ENCODE measurements at places on chromosomes 6 and 20.

DNA sequence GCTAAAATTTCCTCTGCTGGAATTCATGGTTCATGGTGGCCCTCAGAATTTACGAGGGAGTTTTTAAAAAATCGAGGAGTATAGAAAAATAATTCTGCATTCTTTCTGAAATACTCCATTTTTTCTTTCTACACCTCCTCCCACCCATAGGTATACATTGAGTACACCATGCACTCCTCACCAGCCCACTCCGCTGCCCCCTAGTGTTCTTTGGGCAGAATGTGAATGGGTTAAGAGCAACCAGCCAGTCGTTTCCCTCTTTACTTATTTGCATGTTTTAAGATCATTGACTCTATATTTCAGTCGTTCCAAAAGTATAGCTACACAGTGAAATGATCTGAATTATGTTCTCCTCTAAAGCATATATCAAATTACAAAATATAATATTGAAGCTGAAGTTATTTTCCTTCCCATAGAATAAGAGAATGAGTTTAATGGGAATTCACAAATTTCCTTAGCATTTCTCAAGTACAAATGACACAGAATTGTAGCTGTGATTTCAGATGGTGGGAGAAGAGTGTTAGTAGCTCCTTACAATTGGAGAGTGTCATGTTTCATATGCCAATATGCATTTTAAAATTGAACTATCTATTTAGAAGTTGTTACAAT lies 977.7 kb upstream of the SLC35B3 start:
- peak; percentile 33 for DNase-seq

- no peak for DNase-seq
These were observed at the start of gene MOXD1 for GRCh38 chr6:132400883-132401617. MOXD1 (minus strand) TSS chr6:132401475; CDS start chr6:132401426, 49 bp downstream.

- DNase-seq, result no peak
These were observed 41.3 kb upstream of the PLAGL1 start for GRCh38 chr6:144049386-144049785.

DNA sequence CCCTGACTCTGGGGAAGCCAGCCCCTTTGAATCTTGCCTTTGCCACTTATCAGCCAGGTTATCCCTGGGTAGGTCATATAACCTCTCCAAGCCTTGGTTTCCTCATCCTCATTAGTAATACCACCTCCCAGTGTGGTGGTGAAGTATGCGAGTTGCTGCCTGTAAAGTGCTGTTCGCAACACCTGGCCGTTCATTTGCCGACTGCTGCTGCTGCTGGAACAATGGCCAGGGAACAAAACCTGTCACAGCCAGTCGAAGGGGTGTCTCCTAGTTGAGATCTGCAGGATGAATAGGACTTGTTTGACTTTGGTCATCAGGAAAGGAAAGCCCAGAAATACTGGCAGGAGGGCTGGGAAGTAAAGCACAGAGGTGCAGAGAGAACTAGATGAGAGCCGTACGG lies 6.1 kb downstream of the MANBAL start:
- DNase-seq, result no peak

Data from NCI-H1694 (cell line).